ENCODE measurements at places on chromosomes 6 and 20.
A peak's percentile ranks its signal among the peaks of the same experiment; 100 is the strongest.

DNA sequence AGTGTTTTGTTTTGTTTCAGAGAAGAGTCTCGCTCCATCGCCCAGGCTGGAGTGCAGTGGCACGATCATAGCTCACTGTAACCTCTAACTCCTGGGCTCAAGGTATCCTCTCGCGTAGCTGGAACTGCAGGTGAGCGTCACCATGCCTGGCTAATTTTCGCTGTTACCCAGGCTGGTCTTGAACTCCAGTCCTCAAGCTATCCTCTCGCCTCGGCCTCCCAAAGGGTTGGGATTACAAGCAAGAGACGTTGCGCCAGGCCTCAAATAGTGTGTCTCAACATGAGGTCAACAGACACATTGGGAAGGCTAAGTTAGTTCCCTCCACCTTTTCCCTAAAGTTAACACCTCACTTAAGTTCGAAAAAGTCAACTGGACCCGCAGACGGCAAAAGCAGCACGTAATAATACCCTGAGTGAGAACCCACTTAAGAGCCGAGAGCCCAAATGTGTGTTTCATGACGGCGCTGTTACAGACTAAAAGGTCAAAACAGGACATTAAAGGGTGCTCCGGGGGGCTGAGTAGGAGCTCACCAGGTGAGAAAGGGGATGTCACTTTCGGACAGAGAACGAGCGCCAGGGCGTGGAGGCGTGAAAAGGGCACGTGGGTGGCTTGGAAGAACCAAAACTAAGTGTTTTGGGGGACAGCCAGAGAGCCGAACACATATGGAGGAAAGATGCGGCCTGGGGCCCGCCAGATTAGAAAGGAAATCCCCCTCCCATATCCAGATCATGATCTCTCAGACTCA is 499 bp downstream of the TTI1 start:
- DNase-seq = no peak

DNA sequence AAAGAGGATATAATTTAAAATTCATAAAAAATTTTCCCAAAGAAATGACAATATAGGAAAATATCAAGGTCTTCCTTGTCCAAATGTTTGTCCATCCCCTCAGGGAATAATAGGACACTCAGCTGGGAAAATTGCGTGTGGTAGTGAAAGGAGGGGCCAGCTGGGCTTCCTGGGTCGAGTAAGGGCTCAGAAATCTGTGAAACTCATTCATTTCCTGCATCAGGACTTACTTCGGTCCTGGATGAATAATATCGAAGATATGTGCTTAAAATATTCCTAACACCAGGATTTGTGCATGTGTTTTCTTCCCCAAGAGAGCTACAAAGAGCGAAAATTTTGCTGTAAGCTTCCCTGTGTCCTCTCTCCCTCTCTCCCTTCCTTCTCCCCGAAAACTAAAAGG is 118.2 kb upstream of the GJE1 start:
- DNase-seq = peak; percentile 79

- no peak for DNase-seq
Measured at GRCh38 chr6:41639809-41640371, 1.6 kb downstream of the MDFI start.

DNA sequence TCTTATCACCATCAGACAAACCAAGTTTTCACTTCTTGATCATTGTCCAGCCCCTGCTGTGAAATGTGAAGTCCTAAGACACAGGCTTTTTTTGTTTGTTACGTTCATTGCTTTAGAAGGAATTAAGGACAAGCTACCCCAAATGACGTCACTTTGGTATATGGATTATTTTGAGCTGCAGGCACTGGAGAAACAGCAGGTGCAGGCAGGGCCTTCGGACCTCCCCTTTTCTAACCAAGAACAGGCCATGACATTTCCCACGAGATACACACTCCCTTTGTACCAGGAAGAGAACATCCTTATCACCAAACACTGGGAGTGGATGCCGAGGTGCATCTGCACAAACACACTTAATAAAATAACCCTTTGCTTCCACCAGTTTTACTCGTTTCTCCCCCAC is 418.0 kb upstream of the SULF2 start:
- DNase-seq = no peak

DNA sequence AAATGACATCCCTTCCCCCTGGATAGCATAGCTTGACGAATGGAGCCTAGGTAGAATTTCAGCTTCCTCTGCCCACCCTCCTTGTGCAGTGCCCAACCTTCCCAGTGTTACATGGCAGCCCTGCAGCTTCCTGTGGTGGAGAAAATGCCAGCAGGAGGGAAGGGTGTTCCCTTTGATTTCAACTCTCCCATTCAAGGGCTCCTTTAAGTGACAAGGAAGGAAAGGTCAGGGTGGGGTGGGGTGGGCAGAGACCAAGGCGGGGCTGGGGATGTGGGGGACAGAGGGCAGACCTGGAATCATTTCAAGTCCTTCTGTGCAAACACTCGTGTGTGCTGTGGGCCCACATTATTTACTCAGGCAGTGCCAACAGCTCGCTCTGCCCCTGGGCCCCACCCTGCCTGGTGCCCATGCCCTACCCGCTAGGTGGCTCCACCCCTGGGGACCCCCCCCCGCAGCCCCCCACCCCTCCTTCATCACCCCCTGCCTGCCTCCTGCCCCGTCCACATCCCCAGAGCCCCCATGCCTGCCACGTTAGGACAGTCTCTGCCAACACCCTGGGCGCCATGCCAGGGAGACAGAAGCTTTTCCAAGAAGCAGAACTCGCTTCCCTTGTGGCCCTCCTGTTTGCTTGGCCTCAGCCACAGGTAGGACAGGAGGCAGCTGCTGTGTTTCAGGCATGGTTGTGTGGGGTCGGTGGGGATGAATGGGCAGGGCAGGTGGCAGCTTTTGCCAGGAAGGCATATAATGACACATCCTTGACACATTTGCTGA is 9.4 kb downstream of the SPDEF start:
- DNase-seq = no peak

DNA sequence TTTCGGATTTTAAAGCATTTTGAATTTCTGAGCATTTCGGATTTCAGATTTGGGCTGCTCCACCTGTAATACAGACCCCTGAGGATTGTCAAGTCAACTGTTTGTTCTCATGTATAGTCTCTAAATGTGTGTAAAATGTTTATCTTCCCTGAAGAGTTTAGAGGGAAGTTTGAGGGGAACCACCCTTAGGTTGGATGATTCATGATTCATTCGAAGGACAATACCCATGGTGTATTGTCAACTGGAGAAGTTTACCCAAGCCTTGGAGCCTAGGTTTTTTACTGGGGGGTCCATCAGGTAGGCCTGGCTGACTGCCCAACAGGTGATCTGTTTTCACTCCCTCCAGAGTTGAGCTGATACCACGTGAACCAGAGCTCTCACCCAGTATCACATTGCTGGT is 18.9 kb downstream of the GSTA4 start:
- DNase-seq = no peak

DNA sequence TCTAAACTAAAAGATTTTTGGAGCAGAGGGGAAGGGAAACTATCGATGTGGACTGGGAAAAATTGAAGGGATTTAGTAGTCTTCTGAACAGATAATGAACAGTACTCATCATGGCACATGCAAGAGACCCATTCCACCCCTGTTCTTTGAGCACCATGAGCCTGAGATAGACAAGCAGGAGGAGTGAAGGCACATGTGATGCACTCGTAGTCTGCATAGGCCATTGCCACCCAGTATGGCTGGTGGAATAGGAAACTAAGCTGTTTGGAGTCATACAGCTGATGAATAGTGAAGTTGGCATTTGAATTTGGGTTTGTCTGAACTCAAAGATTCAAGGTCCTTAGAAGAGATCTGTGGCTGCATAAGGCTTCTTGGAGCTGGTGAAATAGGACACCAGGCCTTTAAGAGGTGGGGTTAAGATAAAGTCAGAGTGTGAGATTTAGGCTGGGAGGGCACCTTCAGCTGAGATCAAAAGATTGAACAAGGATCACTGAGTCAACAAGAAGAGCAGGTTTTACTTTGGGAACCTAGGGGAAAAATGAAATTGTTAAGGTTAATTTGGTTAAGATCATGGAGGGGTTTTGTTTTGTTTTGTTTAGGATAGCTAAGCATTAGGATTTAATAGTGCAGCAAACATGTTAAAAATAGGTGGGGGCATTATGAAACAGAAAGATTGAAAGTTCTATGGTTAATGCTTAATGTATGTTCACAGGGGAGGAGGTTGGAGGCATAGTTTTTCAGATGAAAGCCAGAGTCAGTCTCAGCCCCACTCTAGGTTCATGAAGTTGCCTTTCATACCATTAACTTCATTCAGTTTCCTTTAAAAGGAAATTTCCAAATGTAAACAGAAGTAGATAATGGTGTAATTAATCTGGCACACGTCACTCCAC is 148.8 kb downstream of the ARID1B start:
- DNase-seq = peak; percentile 27

All from foreskin keratinocyte (primary cell).